Urinary bladder (tissue), 4 donors: ENCODE measurements at places on chromosomes 5 and 9. TPM values are rescaled to one million over a fixed set of nuclear protein-coding genes. Genes with fewer than 3 reads are reported as not detected.

The IDNK gene
- total RNA-seq: 6.3 TPM

The EGR1 gene
- 12.8 TPM for total RNA-seq

The ANKRD55 gene
- not detected for total RNA-seq

The GRM6 gene
- not detected for total RNA-seq

The PCDHGA4 gene
- 5.8 TPM for total RNA-seq

The PTGES gene
- total RNA-seq: 18.0 TPM
